ENCODE measurements at places on chromosomes 2 and 18.

GRCh38 chr2:48845684-48846083, 90.2 kb upstream of the LHCGR start:
- DNase-seq, result no peak

GRCh38 chr2:144659731-144660275, 139.9 kb upstream of the ZEB2 start:
- no peak for DNase-seq

DNA sequence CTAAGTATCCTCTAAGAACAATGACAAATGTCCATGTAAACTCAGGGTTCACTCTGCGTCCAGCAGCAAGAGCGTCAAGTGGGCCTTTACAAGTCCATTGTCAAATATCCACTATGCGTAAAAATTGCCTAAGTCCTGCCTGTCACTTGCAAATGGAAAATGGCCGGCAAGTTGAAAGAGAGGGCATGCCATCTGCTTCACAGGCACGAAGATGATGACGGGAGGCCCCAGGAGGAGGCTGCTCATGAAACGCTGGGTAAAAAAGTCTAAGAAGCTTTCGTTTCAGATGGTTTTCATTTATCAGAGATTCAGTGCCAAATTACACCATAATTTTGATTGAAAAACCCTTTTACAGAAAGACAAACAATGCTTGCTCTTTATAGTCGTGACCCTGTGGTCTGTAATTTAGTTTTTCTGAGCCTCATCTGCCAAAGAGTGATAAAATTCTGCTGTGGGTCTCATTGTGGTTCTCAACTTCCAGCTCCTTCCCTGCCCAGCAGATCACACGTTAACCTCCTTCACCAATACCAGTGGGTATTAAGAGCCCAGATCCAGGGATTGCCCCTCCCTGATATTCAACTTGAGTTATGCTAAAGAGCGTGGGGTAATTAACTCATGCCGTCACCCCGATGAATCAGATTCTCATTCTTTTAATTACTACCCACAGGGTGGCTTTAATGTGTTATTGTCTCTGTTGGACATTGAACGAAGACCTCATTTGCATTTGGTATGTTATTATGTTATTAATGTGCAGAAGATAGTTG, 160.2 kb upstream of the ALKAL2 start:
- no peak for DNase-seq

DNA sequence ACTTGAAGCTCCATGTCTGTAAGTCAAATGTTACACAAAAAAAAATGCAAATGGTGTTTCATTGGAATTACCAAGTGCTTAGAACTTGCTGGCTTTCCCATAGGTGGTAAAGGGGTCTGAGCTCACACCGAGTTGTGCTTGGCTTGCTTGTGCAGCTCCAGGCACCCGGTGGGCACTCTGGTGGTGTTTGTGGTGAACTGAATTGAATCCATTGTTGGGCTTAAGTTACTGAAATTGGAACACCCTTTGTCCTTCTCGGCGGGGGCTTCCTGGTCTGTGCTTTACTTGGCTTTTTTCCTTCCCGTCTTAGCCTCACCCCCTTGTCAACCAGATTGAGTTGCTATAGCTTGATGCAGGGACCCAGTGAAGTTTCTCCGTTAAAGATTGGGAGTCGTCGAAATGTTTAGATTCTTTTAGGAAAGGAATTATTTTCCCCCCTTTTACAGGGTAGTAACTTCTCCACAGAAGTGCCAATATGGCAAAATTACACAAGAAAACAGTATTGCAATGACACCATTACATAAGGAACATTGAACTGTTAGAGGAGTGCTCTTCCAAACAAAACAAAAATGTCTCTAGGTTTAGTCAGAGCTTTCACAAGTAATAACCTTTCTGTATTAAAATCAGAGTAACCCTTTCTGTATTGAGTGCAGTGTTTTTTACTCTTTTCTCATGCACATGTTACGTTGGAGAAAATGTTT, 97.9 kb upstream of the IL1R2 start:
- no peak for DNase-seq

- no peak for DNase-seq
Measured at GRCh38 chr2:73374269-73374668, 11.4 kb upstream of the ALMS1 start.

GRCh38 chr2:128543646-128544045, 225.0 kb upstream of the HS6ST1 start:
- DNase-seq, result no peak

GRCh38 chr2:145230546-145230945, 710.6 kb upstream of the ZEB2 start:
- no peak for DNase-seq

- no peak for DNase-seq
Measured at GRCh38 chr2:126776255-126776654, 120.3 kb downstream of the GYPC start.

GRCh38 chr18:79542876-79543750, 136.5 kb upstream of the CTDP1 start:
- DNase-seq, result no peak

- DNase-seq, result no peak
Measured at GRCh38 chr2:236170590-236171165, 2.5 kb upstream of the GBX2 start.

DNA sequence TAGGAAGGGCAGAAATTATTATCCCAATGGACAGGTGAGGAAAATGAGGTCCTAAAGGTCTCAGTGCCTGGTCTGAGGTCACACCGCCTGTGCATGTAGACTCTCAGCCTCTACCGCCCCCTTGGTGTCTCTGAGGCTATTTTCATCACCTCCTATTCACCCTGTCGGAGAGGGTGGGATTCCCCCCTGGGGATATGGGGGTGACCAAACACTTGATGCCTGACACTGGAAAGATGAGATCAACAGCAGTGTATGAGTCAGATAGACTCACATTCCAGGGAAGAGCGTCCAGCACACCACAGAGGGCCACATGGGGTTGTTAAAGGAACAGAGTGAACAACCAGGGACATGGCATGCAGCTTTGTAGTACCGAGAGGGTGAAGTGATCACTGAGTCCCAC, 199.7 kb downstream of the SMAD2 start:
- no peak for DNase-seq

DNA sequence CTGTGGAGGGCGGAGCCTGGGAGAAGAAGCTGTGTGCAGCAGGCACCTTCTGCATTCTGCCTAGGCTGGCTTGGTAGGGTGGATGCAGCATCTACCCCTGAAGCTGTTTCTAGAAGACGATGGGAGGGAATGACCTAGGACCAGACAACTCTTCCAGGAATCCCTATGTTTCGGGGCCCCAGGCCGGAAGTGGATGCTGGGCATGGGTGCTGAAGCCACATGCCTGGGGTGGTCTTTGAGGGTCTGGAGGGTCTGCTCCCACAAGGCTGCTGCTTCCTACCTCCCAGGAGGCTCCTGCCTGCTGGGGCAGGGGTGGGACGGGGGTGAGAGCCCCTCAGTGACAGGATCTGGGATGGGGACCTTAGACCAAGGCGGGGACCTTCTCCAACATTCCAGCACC, 61.0 kb downstream of the CIB4 start:
- DNase-seq, result no peak

DNA sequence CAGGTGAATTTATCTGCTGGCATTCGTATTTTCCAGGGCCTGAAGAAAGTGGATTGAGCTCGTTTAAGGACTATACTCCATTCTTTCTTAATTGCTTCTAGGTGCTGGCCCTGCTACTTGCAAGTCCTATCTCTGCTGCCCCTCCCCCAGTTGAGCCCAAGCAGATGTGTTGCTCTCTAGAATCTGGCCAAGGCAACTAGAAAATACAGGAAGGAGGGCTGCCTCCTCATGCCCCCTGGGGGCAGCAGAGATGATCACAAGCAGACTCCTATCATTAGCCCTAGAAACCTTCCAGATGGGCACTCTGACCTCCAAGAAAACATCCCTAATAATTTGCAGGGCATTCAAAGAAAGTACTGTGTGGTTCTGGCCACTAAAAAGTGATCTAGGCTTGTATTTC, 72.5 kb upstream of the CYP26B1 start:
- peak; percentile 78 for DNase-seq

- DNase-seq, result no peak
Measured at GRCh38 chr2:224086226-224086914, 47.3 kb upstream of the SERPINE2 start.

- no peak for DNase-seq
Measured at GRCh38 chr18:22668496-22668895, 250.8 kb upstream of the CTAGE1 start.

DNA sequence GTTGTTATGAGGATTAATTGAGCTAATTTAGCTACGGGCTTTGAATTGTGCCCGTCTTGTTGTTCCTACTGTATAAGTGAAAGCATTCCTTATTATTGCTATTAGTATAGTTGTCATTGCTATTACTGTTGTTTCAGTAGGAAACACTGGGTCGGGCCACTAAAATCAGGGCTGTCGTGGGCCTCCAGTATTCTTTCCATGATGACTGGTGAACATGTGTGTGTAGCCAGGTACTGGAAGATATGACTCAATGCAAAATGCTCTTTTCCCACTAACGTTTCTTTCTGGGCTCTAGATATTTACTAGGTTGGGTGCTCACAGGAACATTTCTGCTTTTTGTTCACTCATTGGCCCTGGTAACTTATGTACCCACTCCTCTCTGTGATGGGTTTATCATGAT, 4.9 kb downstream of the TTL start:
- DNase-seq, result no peak

DNA sequence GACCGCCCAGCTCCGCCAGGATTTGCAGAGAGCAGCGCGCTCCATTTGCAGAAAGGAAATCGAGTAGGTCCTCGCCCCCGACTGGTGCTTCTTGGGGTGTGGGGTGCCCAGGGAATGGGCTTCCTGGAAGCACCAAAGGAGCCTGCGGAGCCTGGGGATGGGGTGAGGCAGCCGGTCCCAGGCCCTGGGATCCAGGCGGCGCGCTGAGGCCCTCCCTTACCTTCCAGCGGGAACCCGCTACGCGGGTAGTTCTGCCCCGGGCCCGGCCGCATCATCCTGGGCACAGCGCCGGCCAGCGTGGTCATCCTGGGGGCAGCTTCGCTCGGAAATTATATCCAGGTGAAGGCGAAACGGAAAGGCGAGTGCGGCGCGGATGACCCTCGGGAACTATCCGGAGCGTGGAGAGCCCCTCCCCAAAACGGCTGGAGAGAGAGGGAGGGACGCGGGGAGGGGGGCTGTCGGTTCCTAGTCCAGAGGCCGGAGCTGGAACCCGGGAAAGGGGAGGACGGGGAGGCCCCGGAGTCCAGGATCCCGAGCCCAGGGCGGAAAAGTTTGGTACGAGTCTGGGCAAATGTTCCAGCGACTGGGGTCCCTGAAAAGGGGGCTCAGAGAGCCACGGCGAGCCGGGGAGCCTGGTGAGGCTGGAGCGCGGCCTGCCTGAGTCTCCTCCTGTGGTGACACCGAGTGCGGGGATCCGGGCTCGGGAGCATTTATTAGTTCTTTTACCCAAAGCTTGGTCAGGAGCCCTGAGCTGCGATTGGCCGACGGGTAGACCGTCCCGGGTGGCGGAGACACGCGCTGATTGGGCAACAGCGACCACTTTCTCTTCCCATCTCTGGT, at the start of gene PAX3:
Gene PAX3 (minus strand): TSS at position 688 of the 840 bp plus-strand sequence. CDS start 383 bp downstream, at position 305.
- DNase-seq, result no peak

- DNase-seq, result no peak
Measured at GRCh38 chr2:127117603-127118002, 10.6 kb upstream of the BIN1 start.

GRCh38 chr2:206079699-206080465, 6.1 kb downstream of the INO80D start:
- no peak for DNase-seq

DNA sequence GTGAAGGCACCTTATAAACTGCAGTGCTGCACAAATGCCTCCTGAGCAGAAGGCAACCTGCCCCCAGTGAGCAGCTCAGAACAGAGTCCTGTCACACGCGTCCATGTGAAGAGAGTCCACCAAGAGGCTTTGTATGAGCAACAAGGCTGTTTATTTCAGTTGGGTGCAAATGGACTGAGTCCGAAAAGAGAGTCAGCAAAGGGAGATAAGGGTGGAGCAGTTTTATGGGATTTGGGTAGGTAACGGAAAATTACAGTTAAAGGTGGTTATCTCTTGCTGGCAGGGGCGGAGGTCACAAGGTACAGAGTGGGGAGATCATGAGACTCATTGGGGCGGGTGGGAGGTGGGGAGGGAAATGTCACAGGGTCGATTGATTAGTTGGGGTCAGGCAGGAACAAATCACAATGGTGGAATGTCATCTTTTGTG, 53.4 kb upstream of the RALBP1 start:
- no peak for DNase-seq

GRCh38 chr2:30252723-30253701, 21.7 kb downstream of the LBH start:
- DNase-seq, result peak; percentile 29

- DNase-seq, result peak; percentile 91
Measured at GRCh38 chr2:218999021-218999880, 6.0 kb upstream of the CRYBA2 start.

DNA sequence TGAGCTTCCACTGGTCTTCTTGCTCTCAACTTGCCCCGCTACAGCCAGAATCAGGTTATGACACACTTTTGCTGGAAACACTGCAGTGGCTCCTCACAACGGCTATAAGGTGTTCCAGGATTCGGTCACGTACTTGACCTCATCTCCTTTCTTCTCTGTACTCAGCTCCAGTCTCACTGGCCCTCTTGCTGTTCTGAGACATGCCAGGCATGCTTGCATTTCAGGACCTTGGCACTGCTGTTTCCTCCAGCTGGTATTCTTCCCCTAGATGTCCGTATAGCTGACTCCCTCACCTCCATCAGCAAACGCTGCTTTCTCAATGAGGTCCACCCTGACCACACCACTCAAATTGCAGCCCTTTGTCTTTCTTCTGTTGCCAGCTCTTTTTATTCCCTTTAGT, 31.9 kb upstream of the C1GALT1C1L start:
- DNase-seq, result no peak

DNA sequence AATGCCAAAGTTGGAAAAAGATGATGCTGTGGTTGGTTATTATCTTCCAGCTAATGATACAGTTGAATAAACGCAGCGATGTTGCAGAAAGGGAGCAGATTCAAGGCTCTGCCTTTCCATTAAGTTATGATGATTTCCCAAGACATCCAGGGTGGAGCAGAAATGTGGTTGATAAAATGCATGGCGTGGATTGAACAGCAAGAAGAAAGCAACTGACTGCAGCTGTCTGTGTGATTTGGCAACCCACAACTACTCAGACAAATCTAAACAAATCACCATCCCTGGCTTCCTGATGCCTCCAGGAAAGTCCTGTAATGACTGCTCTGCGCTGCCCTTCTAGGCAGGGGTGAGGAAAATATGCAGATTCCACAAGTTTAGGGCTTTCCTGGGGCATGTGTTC, 166.3 kb downstream of the NRP2 start:
- no peak for DNase-seq

- DNase-seq, result no peak
Measured at GRCh38 chr2:160687629-160688028, 194.0 kb upstream of the RBMS1 start.

- no peak for DNase-seq
Measured at GRCh38 chr2:160227293-160227915, 27.3 kb upstream of the ITGB6 start.

GRCh38 chr18:49555641-49556040, 6.2 kb upstream of the LIPG start:
- no peak for DNase-seq

GRCh38 chr2:190626641-190627210, 22.2 kb upstream of the NAB1 start:
- DNase-seq, result no peak
